Neural progenitor cell (in vitro differentiated cells): ENCODE measurements at places on chromosomes 5 and 9. TPM values are rescaled to one million over a fixed set of nuclear protein-coding genes. Genes with fewer than 3 reads are reported as not detected.

DNA sequence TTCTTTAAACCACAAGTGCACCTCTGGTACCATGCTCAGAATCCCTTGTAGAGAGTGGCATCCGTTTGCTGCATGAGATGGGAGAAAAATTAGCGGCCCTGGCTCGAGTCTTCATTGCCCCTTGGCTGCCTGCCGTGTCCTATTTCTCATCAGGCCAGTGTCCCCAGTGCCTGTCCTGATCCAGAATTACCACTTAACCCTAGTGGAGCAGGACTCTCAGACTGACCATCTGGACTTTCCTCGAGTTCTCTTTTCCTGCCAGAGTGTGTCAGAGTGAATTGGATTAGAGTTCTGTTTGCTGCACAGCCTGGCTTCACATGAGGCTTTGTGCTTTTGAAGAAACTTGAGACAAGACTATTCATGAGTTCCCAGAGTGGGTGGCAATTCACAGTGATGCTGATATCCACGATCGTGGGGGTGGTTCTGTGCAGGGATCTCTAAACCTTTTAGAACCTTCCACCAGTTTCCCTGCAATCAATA lies 92.6 kb downstream of the C9orf152 start:
- DNase-seq, result no peak

DNA sequence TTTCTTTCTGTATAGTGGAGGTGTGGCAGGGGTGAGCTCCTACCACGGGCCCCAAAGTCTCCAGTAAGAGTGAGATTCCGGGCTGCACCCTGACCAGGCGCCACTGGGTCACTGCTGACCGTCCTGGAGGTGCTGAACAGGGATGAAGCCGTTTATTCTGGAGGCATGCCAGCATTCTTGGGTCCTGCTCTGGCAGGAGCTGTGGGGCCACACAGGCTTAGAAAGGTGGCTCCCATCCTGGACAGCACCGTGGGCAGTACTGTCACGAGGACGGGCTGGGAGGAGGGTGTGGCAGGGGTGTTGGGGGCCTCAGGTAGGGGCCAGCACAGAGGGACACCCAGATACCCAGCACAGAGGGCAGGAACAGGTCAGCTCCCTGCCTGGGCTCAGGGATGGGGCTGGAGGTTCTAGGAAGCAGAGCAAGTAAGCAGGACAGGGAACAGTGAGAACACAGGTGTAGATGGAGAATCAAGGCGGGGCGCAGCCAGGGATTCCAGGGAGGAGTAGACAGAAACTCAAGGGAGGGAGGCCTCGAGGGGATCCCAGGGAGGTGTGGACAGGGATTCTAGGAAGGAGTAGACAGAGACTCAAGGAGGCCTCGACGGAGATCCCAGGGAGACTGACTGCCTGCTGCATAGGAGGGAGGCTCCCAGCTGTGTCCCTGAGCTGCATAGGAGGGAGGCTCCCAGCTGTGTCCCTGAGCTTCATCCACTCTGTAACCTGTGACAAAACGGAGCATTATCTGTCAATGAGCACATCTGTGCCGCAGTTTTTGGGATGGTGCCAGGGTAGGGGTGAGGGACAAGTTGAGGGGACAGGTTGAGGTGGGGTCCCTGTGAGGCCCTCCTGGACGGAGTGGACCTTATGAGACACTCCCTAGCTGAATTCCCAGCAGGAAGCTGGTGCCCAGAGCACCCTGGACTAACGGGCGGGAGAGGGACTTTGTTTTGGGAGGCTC lies 1.1 kb upstream of the PLEKHG4B start:
- no peak for DNase-seq

GRCh38 chr5:74017786-74018211 lies 391.8 kb downstream of the ARHGEF28 start:
- DNase-seq, result no peak

GRCh38 chr9:3903273-3903672 lies 377.5 kb upstream of the RFX3 start:
- DNase-seq, result no peak

- DNase-seq, result no peak
These were observed 1.3 kb upstream of the TMEM250 start for GRCh38 chr9:136119883-136120393.

DNA sequence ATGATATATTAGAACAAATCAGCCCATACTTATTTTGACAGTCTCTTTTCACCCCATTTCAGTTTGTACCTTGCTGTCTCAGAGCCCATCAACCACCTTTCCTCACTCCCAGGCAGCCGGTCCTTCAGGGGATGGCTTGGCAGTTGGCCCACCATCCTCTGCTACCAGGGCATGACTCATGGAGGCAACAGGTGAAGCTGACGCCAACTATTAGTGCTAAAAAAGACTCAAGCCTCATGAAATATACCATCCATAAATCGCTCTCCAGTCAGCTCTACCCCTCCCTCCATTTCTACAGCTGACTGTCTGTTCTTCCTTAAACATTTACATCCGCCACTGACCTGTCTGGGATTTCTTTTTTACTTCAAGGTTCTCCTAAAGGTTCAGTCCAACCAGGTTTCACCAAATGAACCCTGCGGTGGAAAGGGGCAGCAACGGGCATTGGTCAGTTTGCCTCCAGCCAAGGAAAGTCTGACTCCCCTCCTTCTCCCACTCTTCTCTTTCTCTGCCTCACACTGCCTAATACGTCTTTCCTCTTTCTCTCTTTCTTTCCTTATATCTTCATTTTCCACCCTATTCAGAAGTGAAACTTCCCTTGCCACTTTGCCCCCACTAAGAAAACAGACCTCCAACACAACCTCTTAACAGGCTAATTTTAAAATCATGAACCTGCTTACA lies 439.1 kb downstream of the RAB3C start:
- DNase-seq, result no peak

GRCh38 chr9:79408200-79408599 lies 163.6 kb upstream of the TLE4 start:
- no peak for DNase-seq

DNA sequence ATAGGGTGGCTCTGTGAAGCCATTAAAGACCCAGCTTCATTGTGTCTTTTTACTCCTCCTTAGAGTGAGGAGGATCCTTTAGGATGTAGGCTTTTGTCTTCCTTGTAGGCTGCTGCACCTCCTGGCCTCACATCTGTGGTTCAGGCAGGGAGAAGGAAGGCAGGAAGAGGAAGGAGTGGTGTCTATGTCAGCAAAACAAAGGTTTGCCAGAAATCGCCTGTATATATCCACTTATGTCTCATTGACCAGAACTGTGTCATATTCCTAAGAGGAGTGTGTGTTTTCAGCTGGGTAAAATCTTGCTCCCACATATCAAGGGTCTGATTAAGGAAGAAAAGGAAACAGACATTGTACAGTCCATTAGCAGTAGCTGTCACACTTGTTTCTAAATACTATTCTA lies 213.8 kb downstream of the ARHGAP26 start:
- DNase-seq, result peak; percentile 21

GRCh38 chr5:105803431-105803830 lies 1867.3 kb downstream of the EFNA5 start:
- no peak for DNase-seq

DNA sequence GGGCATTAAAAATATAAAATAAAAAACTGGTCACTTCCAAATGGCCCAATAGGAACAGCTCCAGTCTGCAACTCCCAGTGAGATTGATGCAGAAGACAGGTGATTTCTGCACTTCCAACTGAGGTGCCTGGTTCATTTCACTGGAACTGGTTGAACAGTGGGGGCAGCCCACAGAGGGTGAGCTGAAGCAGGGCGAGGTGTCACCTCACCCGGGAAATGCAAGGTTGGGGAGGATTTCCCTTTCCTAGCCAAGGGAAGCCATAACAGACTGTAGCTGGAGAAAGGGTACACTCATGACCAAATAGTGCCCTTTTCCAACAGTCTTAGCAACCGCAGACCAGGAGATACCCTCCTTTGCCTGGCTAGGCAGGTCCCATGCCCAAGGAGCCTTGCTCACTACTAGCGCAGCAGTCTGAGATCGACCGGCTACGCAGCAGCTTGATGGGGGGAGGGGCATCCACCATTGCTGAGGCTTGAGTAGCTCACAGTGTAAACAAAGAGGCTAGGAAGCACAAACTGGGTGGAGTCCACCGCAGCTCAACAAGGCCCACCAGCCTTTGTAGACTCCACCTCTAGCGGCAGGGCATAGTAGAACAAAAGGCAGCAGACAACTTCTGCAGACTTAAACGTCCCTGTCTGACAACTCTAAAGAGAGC lies 12.7 kb downstream of the RLN1 start:
- peak; percentile 87 for DNase-seq

DNA sequence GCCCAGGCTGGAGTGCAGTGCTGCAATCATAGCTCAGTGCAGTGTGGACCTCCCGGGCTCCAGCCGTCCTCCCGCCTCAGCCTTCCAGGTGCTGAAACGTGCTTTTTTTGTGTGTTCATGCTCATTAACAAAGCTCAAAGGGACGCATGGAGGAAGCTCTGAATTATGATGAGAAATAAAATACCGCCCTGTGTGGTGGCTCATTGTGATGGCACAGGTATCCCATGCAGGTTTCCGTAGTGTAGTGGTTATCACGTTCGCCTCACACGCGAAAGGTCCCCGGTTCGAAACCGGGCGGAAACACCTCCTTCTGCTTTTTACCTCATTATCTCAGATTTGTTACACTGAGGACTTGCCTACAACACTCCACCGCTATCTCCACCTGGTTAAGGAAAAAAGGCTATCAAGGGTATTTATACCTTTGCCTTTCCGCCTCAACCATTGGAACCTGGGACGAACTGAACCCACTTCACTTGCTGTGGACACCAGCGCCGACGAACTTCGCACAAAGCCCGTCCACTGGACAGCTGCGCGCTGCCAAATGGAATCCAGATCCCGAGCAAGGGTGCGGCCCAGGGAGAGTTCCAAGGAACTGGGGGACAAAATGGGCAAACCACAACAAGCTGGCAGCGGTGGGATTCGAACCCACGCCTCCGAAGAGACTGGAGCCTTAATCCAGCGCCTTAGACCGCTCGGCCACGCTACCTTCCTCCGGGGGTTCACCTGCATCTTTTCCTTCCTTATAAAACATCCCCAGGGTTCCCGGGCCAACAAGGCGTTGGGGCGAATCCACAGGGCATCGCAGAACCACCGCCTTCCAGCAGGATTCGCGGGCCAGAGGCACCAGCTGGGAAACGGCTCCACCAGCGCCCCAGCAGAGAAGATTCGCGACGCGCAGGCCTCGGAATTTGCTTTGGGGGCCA lies 26.3 kb downstream of the OR2V2 start:
- DNase-seq, result peak; percentile 59

- DNase-seq, result no peak
These were observed 214.7 kb downstream of the GAS1 start for GRCh38 chr9:86732514-86733171.

GRCh38 chr9:26131886-26132285 lies 453.6 kb upstream of the TUSC1 start:
- DNase-seq, result no peak

The SRD5A1 gene
- 16.2 and 33.5 TPM in 2 replicates for total RNA-seq

The TMEM252 gene
- not detected in 2 replicates for total RNA-seq

The ADCY2 gene
- 0.59 and 1.2 TPM in 2 replicates for total RNA-seq

The ANKRD31 gene
- 0.74 and 0.75 TPM in 2 replicates for total RNA-seq

The ABLIM3 gene
- total RNA-seq, result not detected in 2 replicates

The TAL2 gene
- total RNA-seq, result 2.5 TPM in 1 of 2 replicates, not detected in the other
